ENCODE measurements at places on chromosomes 3 and 15. TPM values are rescaled to one million over a fixed set of nuclear protein-coding genes. Genes with fewer than 3 reads are reported as not detected.

GRCh38 chr3:197462808-197463207 lies 93.0 kb downstream of the BDH1 start:
- DNase-seq = no peak

DNA sequence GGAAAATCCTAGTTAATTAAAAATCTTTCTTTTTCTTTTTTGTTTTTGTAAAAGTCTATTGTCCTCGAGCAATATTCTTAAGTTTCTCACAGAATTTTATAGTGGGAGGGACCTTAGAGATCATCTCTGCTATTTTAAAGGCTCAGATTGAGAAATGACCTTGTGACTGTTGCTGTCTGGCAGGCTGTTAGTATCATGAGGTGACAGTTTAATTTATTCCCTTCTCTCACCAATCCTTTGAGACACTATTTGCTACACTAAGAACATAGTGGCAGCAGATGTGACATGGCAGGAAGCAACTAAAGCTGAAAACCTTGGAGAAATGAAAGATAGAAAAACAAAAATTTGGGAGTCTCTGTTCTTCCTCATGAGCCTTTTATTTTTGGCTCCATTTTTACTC lies 24.9 kb downstream of the APPL1 start:
- DNase-seq = no peak

- DNase-seq = no peak
Measured at GRCh38 chr3:72413228-72413627, 435.0 kb downstream of the SHQ1 start.

- DNase-seq = no peak
Measured at GRCh38 chr15:29352402-29352801, 82.8 kb upstream of the NSMCE3 start.

ASB14 gene
- not detected for total RNA-seq

GPR149 gene
- total RNA-seq = not detected

ANKRD63 gene
- total RNA-seq = not detected

VILL gene
- total RNA-seq = 41.7 TPM

NAALADL2 gene
- total RNA-seq = not detected

LMOD3 gene
- total RNA-seq = not detected

REC114 gene
- not detected for total RNA-seq

PSMD2 gene
- 154 TPM for total RNA-seq

Measured in CD4-positive, alpha-beta memory T cell (primary cell).